ENCODE measurements at places on chromosomes 3 and 15.

- DNase-seq, result no peak
Observed at GRCh38 chr3:180918542-180918941, 6.1 kb downstream of the FXR1 start.

DNA sequence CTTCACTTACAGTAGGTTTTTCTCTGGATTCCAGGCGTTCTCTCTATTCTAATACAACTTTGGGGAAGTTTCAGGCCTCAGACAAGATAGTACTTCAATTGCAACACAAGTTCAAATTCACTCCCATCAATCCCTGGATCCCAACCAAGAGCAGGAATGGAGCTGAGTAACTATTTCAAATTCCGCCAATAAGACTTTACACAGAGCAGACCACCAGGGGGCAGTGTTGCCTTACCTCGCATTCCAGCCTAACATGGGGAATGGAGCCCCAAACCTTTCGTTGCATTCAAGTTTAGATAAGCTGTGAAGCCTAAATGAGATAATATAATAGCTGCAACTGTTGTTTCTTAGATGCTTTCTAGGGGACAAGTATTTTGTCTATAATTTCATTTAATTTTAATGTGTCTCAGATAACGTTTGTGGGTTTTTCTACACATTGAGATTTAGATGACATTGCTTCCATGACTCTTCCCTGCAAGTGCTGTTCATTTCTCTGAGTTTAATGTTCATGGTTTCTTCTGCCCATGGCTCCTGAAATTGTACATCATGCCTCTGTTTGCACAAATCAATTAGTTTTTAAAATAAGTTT, 186.7 kb downstream of the NSUN3 start:
- no peak for DNase-seq

GRCh38 chr15:89206908-89207331, 14.5 kb downstream of the RLBP1 start:
- DNase-seq, result no peak

- DNase-seq, result no peak
Observed at GRCh38 chr3:100317912-100318311, 16.6 kb upstream of the NIT2 start.

GRCh38 chr3:114418107-114418506, 124.3 kb downstream of the TIGIT start:
- DNase-seq, result no peak

All from cortex of kidney (tissue), 1 donor.